Hematopoietic multipotent progenitor cell treated with erythropoietin and hydrocortisone succinate and interleukin-3 and kit ligand, for 4 days (in vitro differentiated cells): ENCODE measurements at places on chromosomes 1 and 21.

DNA sequence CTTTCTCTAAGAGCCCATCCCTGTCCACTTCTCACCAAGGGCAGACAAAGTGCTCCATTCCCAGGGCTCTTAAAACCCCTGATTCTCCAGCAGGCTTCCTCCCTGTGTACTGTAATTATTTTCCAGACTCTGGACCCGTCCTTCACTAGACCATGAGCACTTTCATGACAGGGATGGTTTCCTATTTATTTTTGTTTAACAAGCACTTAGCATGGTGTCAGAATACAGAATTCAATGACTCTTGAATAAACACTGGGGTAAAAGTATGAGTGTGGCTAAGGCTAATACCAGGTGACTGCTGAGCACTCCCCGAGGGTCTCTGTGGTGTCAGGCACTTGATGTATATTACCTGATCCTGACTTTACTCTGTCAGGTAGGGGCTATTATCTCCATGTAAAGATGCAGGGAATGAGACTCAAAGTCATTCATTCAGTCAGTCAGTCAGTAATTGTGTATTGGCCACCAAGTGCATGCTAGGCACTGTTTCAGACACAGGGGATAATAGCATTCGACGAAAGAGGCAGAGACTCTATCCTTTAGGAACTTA is 47.2 kb downstream of the C1orf21 start:
- DNase-seq = no peak

DNA sequence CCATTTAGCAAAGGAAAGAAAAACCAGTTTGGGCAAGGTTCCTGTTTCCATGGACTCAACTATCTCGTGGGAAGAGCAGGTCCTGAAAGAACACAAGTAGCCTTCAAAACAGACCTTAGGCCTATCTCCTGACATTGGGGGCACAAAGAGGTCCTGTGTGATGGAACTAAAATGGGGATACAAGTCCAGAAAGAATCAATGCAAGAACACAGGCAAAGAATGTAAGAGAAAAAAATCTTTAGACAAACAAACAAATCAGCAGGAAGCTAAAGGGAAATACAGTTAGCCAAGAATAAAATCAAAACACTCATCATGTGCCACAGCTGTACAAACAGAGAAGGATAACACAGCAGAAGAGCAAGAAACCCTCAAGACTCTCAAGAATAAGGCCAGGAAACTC is 28.2 kb downstream of the SLC30A10 start:
- no peak for DNase-seq

DNA sequence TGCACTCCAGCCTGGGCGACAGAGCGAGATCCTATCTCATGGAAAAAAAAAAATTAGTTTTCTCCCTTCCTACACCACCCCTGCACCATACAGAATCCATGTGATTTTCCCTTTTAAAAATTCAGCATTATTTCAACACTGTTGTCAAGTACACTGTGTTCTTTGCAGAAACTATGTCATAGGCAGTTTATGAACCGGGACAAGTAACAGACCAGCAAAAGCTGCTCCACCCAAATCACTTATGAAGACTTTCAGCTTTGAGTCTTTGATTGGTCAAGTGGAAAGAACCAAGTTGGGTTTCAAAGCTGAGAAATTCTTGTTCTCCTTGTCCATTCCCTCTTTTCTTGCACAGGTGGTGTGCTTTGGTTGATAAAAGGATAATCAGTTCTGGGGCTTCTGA is 173.0 kb downstream of the CDC7 start:
- DNase-seq = no peak

DNA sequence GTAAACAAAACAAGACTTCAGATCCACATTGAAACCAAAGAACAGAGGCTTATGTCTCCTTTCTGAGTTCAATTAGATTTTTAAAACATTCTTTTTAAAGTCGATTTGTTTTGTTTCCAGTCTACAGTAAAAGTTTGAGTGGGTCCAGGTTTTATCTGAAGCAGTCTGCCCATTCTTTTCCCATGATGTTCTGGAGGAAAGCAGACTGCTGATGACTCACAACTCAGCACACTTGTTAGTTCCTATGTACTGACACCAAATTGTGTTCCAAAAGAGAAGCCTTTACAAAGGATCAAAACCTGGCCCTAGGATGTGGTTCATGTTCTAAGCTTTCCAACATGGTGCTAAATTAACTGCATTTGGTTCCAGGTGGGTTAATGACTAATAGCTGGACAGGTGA is 11.4 kb upstream of the CCN1 start:
- DNase-seq = no peak

- no peak for DNase-seq
Observed at GRCh38 chr21:45640888-45641479, 2.5 kb upstream of the PCBP3 start.

- no peak for DNase-seq
Observed at GRCh38 chr21:26842300-26842699, 2.9 kb downstream of the ADAMTS1 start.

GRCh38 chr1:224080115-224080774 is 33.7 kb upstream of the FBXO28 start:
- no peak for DNase-seq

DNA sequence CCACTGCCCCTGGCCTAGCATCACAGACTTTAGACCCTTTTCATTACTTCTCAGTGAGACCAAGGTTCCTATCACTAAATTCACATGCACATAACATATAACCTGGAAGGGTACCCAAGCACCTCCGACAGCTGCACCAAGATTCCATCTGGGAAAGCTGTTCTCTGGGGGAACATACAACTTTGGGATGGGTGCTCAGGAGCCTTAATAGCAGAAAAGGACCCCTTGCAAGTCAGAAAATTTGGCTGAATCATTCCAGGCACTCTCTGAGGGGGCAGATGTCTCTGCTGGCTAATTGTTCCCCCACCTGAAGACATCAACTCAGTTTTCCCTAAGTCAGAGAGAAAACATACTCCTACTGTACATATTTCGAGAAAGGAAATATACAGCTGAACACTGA is 41.3 kb upstream of the PSEN2 start:
- DNase-seq = no peak

DNA sequence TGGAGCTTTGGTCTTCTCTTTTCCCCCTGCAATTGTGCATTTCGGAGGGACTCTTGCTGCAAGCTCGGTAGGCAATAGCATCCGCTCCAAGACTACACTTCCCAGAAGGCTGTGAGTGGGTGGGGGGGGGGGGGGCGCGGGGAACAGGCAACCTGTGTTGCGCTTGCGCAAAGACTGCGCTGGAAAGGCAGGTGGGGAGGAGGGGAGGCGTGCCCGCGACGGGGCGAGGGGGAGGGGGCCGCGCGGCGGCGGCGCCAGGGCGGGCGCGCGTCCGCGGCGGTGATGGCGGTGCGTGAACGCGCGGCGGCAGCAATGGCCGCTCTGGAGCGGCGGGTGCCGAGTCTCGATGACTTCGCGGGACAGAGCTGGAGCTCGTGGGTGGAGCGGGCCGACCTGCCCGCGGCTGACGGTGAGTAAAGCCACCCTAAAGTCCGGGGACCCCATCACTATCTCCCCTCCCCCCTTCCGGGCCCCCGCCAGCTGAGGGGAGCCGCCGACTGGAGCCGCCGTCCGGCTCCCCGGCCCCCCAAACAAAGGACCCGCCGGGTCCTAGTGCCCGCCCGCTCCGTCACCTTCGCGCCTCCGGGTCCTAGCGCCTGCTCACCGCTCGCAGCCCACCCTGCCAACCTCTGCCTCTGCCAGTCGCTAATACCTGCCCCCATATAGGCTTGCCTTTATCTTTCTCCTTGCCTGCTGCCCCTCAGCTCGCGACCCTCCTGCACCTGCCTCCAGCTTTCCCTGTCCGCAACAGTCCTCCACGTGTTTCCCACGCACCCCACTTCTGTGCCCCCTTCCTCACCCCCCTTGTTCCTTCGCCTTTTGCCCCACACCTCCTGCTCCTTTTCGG is at the start of gene ATXN7L2:
ATXN7L2 (plus strand) TSS at position 234 of the 847 bp plus-strand sequence; CDS start at position 283, 49 bp downstream.
- DNase-seq = peak; percentile 95

DNA sequence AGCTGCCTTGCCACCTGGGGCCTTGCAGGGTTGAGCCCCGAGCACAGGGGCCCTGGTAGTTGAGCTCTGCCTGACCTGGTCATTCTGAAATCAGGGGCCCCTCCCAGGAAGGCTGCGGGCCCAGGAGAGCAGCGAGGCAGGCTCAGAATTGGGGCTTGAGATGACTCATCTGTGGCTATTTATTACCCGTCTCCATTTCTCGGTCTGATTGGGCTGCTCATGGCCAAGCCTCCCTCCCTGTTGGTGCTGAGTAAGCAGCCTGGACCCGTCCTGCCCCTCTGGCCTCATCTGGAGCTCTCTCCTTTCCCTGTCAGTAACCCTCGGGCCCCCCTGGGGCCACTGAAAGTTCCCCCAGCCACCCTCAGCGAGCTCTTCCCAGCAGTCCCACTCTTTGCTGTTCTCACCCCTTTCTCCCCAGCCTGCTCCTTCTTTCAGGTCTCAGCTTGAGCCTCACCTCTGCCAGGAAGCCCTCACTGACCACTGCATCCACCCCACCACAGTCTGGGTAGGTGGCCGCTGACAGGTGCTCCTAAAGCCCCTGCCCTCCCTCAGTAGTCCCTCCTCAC is 11.0 kb upstream of the TNFRSF8 start:
- peak; percentile 72 for DNase-seq

DNA sequence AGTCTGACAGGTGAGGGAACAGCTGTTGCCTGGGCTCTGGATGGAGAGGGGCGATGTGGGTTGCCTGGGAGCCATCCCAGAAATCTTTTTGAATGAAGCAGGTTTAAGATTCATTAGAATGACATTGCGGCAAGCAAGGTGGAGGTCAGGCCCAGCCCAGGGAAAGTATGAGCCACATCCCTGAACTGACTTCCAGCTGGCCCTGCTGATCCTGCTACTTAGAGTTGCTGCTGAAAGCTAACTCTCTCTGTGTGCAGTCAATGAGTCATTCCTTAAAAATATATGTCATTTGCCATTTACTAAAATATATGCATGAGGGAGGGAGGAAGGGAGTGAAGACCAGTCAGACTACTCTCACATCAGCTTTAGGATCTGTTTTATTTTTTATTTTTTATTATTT is 54.3 kb upstream of the RAB3GAP2 start:
- DNase-seq = no peak

DNA sequence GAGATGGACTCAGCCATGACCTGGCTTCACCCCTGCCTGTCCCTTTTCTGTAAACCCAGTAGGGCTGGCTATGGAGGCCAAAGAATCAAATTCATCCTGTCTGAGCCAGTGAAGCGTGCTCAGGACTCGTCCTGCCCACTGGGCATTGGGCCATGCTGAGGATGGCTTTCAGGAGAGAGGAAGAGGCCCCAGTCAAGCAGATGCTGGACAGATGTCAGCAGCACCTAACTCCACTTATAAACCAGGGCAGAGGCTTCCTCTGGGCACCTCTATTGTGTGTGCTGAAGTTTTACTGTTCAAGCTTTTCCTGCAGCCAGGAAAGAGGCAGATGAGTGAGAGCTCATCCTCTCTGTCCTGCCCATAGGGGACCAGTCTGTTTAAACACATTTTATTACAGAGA is 97.4 kb upstream of the GCLM start:
- no peak for DNase-seq

DNA sequence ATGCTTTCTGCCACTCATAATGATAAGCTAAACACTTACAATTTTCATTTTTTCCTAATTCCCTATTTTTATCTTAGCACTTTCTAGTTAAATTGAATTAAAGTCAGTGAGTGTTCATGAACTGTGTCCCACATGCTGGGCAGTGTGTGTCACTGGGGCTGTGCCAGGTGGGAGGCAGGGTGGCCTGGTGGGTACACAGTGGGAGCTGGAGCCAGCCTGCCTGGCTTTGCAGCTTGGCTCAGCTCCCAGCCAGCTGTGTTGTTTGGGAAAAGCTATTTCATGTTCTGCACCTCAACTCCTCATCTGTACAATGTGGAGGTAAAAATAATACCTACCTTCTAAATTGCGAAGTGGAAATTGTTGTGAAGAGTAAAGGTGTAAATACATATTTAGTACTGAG is 238.4 kb downstream of the PLA2G4A start:
- DNase-seq = no peak

DNA sequence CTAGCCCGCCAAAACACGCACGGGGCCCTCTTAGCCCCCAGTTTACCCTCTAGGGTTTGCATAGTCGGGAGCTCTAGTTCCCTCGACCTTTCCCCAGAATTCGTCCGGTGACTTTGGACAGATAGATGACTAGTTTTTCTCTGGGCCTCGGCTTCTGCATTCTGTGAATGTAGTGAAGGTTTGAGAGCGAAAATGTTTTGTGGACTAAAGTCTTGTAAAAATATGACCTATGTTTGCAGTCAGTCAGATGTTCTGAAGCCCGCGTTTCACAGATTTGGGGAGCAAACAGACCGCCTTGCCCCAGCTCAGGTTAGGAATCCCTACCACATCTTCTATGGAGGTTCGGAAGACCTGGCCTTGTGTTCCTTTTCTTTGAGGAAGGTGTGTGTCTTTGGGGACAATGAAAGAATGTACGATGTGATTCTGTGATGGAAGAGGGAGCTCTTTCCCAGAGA is 401 bp downstream of the UQCRH start:
- DNase-seq = no peak

- DNase-seq = peak; percentile 81
Observed at GRCh38 chr1:54950369-54951163, 29.9 kb upstream of the TMEM61 start.

DNA sequence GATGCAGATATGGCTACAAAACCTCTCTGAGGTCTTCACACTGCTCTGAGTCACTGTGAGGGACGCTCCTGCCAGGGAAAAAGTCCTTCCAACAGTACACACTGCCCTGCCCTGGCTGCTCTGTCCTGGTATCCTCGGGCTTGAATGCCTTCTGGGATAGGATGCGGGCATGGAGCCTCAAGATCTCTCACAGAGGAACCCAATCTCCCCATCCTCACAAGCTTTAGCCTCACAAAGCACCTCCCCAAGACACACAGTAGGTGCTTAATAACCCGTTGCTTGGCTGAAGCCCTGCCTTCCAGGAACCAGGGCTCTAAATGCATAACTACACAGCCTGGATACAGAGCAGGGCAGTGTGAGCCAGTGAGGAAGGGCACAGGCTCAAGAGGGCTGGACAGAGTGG is 9.2 kb downstream of the RAP1GAP start:
- no peak for DNase-seq

DNA sequence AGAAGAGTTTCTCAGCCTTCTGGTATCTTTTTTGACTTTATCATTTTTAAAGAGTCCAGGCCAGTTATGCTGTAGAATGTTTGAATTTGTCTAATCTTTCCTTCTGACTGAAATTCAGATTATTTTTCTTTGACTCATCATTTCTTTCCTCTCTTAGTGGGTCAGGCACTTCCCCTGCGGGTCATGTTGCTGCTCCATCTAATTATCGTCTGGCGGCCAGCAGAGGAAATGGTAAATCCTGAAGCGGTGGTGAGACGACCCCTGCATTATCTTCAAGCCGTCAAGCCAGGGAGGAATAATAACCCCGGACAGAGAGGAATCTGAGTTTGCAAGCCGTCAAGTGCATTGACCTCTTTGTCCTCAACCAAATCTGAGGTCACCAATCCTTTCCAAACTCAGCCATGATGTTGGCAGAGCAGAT is 102.1 kb downstream of the ADSS2 start:
- DNase-seq = no peak

DNA sequence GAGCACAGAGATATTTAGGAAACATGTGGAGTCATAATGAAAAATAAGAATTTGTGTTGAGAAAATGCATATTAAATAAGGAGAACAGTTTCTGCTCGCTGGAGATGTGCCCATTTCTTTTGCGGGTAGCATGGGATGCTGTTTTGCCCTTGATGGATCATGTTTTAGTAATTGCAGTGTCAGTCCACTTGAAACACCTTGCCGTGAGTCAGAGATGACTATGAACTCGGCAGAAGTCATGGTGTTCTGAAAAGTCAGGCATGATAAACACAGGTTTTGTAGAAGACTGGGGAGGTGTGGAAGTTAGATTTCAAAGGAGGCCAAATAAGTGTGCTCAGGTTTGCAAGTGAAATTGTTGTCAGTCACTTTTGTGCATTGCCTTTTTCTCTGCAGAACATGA is 315.0 kb upstream of the LRRC7 start:
- no peak for DNase-seq
